ENCODE measurements at places on chromosomes 3 and 15. TPM values are rescaled to one million over a fixed set of nuclear protein-coding genes. Genes with fewer than 3 reads are reported as not detected.

The CASR gene
- not detected for total RNA-seq

The TRAT1 gene
- 0.21 TPM for total RNA-seq

The GABRG3 gene
- not detected for total RNA-seq

The RNF123 gene
- total RNA-seq, result 23.1 TPM

The TRANK1 gene
- total RNA-seq, result 3.2 TPM

The FBXW12 gene
- not detected for total RNA-seq

The MST1R gene
- 27.5 TPM for total RNA-seq

The INSYN1 gene
- 2.6 TPM for total RNA-seq

The NISCH gene
- total RNA-seq, result 63.4 TPM

The DNAJC19 gene
- 56.8 TPM for total RNA-seq

The ITIH3 gene
- total RNA-seq, result 0.67 TPM

The MYZAP gene
- 1.1 TPM for total RNA-seq

The NR2F2 gene
- 53.7 TPM for total RNA-seq

The WDR5B gene
- 5.5 TPM for total RNA-seq

The ASB14 gene
- total RNA-seq, result not detected

The TEX55 gene
- not detected for total RNA-seq

The MEX3B gene
- total RNA-seq, result 8.5 TPM

The RHOV gene
- total RNA-seq, result 4.2 TPM

The CNTN3 gene
- total RNA-seq, result not detected

The CCDC9B gene
- 55.9 TPM for total RNA-seq

The IREB2 gene
- total RNA-seq, result 71.7 TPM

The ESYT3 gene
- 2.6 TPM for total RNA-seq

The TUSC7 gene
- total RNA-seq, result not detected

The CHRFAM7A gene
- 11.5 TPM for total RNA-seq

The FRMD4B gene
- 0.90 TPM for total RNA-seq

The CFAP91 gene
- total RNA-seq, result 0.90 TPM

The TPRA1 gene
- total RNA-seq, result 42.6 TPM

The CIB2 gene
- total RNA-seq, result 37.3 TPM

The PPARG gene
- 88.1 TPM for total RNA-seq

The SV2B gene
- total RNA-seq, result not detected

The TFRC gene
- total RNA-seq, result 604 TPM

The SPINT1 gene
- total RNA-seq, result 32.7 TPM

The PLIN1 gene
- 0.44 TPM for total RNA-seq

The ZNF148 gene
- 55.8 TPM for total RNA-seq

The EHD4 gene
- total RNA-seq, result 43.2 TPM

The IL5RA gene
- total RNA-seq, result not detected

The FGF12 gene
- 0.51 TPM for total RNA-seq

The ACAN gene
- 0.03 TPM for total RNA-seq

The MNS1 gene
- 3.8 TPM for total RNA-seq

The GMNC gene
- total RNA-seq, result not detected

The COLQ gene
- total RNA-seq, result 0.64 TPM

The THBS1 gene
- total RNA-seq, result 61.9 TPM

The SMCO1 gene
- total RNA-seq, result not detected

The SEC22A gene
- 22.7 TPM for total RNA-seq

All from Panc1 (cell line).